Stimulated activated CD4-positive, alpha-beta T cell treated with anti-CD3 and anti-CD28 coated beads, Interleukin-4, amount 100 ng/mL, for 24 hours (primary cell): ENCODE measurements at places on chromosomes 1 and 21.
A peak's percentile ranks its signal among the peaks of the same experiment; 100 is the strongest.

- DNase-seq, result no peak
Measured at GRCh38 chr1:52444463-52444862, 40.1 kb downstream of the PRPF38A start.

- DNase-seq, result no peak
Measured at GRCh38 chr21:37623183-37623582, 256.6 kb downstream of the DYRK1A start.

DNA sequence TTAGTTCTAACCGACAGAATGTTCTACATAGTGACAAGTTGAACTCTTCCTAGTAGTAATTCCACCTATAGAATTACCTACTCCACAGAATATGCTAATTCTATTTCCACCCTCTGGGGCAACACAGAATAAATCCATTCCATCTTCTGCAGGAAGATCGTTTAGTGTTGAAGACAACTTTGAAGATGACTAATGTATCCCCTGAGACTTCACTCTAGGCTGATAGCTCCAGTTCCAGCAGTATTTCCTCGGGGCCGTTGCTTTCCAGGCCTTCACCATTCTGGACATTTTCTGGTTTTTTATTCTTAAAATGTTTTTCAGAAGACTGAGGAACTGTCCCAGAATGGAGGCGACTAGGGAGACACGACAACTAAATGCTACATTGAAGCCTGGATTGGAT, 61.0 kb upstream of the CSF1 start:
- DNase-seq, result no peak

DNA sequence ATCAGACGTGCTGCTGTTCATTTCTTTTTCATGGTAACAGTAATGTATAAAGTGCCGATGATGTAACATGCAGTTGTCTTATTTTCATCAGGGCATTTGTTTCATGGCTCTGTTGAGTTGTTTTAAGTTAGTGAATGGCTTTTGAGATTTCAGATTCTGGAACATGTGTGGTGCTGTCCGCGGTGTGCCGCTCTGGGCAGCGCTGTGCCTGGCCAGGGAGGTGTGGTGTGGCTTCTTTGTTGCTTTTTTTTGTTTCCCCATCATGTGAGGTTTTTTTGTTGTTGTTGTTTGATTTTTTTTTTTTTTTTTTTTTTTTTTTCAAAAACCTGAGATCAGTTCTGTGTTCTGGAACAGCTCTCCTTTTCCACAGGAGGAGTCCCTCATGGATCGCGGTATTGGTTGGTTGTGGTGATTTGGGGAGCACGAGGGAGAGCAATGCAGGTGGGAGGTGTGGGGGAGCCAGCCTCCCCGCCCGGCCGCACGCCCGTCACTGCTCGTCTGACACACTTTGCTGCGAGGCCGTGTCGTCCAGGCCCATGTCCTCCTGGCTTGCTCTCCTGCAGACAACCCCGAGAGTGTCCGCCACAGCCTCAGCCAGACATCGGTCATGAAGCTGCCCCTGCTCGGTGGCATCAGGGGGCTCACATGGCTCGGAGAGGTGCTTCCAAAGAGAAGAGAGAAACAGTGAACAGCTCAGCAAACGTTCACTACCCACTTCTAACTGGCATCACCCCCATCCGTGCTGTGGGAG, 33.6 kb downstream of the NTPCR start:
- no peak for DNase-seq

DNA sequence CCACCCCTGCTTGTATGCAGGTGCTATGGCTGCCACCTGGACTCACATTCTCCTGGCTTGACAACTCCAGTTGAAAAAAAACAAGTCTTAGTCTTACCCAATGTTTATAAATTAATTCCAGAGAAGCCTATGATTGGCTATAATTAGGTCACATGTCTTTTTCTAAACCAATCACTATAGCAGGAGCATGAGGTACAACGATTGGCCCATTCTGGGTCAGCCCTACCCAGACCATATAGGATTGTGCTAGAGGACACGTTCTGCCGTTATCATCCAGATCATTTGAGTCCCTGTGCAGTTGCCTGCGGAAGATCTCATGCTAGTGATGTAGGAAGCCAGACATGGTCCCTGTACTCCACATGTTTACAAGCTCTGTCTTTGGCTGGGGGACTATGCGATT, 41.9 kb upstream of the PARP1 start:
- DNase-seq, result no peak

DNA sequence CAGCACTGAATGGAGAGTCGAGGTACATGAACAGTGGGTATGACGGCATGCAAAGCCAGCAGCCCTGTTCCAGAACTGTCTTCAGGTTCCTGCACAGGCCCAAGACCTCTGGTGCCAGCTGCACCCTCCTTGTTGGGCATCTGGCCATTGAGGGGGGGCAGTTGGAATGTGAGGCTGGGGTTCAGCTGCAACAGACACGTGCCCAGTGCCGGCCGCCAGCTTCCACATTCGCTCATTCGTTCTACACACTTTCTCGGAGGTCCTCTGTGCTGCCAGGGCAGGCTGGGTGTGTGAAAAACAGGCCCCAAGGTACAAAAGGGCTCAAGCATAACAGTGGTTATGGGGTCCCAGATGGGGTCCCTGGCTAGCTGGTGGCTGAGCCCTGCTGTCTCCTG, 37.9 kb upstream of the SLC19A1 start:
- no peak for DNase-seq

DNA sequence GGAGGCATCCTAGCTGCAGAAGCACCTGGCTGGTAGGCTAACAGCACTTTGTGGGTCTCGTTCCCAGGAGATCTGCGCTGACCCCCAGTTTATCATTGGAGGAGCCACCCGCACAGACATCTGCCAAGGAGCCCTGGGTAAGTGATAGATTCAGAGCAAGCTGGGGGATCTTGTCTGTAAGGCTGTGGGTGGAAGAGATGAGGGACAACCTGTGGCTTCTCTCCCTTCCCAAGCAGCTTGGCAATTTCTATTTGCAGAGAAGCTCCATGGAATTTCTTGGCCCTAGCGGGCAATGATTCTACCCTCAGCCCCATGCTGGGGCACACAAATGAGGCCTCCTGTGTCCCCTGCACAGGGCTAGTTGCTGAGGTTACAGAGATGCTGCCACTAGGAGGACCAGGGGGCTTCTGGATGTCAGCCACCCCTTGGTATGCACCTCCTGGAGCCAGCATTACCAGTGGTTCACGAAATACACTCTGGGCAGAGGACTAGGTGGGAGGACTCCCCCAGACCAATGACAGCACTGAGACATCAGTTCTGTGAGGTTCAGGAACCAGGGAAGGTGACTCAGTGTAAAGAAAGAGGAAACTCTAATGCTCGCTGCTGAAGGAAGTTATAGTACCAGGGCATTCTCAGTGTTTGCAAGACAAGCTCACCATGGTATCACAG, 5.5 kb downstream of the CAPN2 start:
- peak; percentile 32 for DNase-seq

GRCh38 chr1:163712321-163712720, 390.6 kb downstream of the NUF2 start:
- no peak for DNase-seq

- no peak for DNase-seq
Measured at GRCh38 chr1:162360874-162361260, 15.8 kb downstream of the SPATA46 start.

GRCh38 chr1:67677930-67678329, 7.1 kb upstream of the GADD45A start:
- DNase-seq, result no peak

- no peak for DNase-seq
Measured at GRCh38 chr1:202964791-202965410, 2.2 kb downstream of the CYB5R1 start.

GRCh38 chr21:45857761-45858160, 123.8 kb upstream of the COL6A1 start:
- no peak for DNase-seq

DNA sequence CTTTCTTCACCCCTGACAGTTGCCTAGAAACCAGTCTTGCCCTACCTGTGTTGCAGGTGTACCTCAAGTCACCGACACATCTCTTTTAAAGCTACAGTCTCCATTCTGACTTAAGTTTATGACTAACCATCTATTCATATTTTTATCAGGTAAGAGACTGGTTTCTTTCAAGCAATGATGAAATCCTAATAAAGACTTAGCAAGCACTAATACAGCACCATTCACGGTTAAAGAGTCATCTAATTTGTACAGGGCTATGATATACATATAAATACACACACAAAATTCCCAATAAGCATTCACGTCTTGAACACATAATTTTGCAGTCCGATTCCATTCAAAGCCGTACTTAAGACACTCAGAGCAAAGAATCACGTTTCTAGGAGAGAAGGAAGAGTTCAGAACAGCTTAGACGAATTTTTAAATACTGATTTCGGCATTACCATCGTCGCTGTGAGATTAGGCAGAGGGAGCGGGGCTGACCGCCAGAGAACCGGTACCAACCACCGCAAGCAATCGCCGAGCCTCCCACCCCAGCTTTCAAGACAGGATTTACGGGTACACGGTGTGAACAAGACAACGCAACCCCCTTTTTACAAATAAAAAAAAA, 943 bp downstream of the ERRFI1 start:
- no peak for DNase-seq

DNA sequence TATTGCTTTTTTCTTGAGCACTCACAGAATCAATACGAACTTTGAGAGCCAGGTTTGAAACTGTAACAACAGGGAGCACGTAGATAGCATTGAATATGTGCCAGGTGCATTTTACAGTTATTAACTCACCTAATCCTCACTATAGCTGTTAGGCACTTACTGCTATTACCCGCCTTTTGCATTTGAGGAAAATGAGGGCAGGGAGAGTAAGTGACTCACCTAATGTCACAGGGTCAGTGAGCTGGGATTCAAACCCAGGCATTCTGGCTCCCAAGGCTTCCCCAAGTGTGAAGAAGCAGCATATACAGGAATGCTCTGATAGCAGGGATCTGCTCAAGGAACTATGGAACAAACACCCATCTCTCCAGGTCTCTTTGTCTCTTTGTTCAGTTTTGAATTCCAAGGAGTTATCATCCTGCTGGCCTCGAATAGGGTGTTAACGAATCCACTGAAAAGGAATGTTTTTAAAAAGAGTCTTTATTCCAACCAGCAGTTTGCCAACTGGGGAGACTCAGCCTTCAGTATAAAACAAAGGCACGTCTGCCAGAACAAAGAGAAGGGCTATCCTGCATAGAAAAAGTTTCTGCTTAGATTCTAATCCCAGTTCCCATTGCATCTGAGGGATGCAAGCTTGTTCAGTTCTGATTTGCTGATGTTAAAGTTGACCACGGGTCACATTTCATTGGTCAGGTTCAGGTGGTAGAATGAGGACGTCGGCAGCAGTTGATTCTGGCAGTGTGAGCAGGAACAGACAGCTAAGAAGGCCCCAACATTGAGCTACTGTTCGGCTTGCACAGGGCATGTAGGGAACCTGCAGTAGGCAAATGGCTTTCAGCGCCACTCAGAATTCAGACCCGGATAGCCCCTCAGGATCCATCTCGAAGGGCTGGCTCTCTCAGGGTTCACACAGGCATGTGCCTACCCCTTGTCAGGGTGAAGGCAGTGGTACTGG, 22.1 kb downstream of the TRIM67 start:
- DNase-seq, result no peak

- DNase-seq, result no peak
Measured at GRCh38 chr21:45386728-45387371, 18.1 kb upstream of the COL18A1 start.

- no peak for DNase-seq
Measured at GRCh38 chr1:70764747-70765146, 282.9 kb downstream of the PTGER3 start.

GRCh38 chr21:20445971-20446370, 552.2 kb upstream of the NCAM2 start:
- no peak for DNase-seq

GRCh38 chr1:51274676-51275075, 38.6 kb downstream of the RNF11 start:
- no peak for DNase-seq

- no peak for DNase-seq
Measured at GRCh38 chr1:90190523-90190922, 195.6 kb downstream of the ZNF326 start.

DNA sequence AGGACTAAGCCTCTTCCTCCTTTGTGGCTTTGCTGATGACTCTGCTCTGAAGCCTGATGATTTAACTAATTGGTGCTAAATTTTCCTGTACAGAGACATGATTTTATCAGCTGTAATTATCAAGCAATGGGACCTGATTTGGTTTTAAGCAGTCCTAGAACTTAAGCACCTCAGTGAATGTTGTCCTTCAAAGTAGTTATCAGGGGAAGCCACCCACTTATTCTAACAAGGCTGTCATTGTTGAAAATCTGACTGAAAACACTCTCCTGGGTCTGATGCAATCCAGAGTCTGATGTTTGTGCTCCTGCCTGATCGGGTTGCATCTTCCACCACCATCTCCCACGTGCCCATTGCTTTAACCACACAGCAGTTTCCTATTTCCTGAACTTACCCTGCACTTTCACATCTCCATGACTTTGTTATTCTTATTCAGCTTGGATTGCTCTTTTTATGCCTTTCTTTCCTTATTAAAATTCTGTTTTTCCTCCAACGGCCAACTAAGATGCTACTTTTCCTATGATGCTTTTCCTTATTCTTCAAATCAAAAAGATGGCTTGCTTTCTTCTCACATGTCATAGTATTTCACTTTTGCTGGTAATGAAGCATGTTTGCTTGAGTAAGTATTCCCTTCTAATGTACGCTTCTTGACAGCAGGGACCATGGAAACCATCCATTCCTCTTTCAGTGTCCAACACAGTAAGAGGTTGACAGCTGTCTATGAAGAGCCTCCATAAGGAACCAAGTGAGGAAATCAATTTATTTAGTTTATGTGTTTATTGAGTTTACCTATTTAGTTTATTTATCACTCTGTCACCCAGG, 55.0 kb downstream of the S1PR1 start:
- peak; percentile 57 for DNase-seq

GRCh38 chr21:36542312-36543101, 62.6 kb upstream of the CLDN14 start:
- no peak for DNase-seq

DNA sequence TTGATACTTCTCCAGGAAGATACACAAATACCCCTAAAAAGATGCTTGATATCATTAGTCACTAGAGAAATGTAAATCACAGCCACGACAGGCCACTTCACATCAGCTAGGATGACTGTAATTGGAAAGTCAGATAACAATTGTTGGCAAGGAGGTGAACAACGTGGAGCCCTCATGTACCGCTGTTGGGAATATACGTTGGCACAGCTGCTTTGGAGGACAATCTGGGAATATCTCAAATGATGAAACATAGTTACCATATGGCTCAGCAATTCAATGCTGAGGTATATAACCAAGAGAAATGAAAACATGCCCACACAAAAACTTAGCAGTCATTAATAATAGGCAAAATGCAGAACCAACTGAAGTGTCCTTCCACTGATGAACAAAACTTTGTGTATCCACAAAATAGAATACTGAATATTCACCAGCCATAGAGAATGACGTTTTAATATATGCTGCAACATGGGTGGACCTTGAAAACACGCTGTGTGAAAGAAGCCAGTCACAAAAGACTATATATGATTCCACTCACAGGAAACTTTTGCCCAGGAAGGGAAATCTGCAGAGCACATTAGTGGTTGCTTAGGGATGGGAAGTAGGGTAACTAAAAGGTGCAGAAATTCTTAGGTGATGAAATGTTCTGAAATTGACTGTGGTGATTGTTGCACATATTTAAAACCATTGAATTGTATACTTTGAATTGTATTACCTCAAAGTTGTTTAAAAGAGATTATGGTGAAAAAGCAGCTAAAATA, 95.4 kb downstream of the AHCTF1 start:
- DNase-seq, result no peak
